Germinal center (tissue), 1 donor: ENCODE measurements at places on chromosomes 2 and 18.
A peak's percentile ranks its signal among the peaks of the same experiment; 100 is the strongest.

DNA sequence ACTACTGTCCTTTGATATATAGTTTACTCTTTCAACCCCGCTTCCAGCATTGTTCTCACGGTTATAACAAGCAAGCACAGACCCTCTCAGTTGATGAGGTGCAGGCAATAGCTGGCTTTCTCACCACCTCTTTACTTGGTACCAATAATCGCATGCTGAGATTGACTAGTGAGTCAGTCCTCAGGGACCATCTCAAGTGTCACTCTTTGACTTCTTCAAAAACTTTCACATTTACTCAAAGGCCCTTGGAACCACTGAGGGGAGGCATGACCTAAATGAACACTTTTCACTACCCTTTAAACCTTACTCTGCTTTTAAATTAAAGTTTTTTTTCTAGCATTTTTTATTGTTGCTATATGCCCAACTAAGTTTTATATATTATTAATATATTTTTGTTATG is 101.8 kb downstream of the DAW1 start:
- DNase-seq, result no peak

- DNase-seq, result no peak
Observed at GRCh38 chr2:47595687-47596086, 187.3 kb upstream of the MSH6 start.

GRCh38 chr2:8581234-8581561 is 100.7 kb upstream of the ID2 start:
- no peak for DNase-seq

DNA sequence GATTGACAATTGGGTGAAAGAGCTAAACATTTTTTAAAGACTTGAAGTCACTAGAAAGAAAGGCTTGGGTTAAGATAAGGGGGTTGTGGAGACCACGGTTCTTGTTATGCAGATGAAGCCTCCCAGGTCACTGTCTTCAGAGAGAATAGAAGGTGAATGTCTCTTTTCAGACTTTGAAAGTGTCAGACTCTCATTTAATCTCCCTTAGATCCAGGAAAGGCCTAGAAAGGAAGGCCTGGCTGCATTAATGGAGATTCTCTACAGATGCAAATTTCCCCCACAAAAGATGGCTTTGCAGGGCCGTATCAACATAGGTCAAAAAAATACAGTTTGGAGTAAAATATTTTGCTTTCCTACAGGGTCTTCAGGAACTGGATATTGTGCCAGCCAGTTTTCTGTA is 193.9 kb downstream of the RTP5 start:
- DNase-seq, result no peak

DNA sequence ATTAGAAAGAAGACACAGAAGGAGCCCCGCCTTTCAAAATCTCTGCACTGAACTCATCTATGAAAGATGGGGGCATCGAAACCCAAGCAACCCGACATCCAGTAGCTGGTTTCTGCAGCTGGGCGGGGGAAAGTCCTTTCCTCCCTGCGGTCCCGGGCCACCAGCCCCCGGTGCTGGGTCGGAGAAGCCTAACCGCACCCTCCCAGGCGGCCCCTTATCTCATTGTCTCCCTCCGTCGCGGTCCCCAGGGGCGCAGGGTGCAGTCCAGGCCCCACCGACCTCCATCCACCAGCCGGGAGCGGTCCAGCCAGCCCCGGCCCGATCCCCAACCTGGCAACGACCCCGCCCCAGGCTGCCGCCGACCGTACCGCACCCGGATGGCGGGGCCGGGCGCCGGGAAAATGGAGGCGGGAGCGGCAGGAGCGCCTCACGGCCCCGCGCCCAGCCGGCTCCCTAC is 452 bp downstream of the RAPH1 start:
- peak; percentile 40 for DNase-seq

GRCh38 chr2:27261926-27262298 is 935 bp downstream of the SLC30A3 start:
- no peak for DNase-seq

DNA sequence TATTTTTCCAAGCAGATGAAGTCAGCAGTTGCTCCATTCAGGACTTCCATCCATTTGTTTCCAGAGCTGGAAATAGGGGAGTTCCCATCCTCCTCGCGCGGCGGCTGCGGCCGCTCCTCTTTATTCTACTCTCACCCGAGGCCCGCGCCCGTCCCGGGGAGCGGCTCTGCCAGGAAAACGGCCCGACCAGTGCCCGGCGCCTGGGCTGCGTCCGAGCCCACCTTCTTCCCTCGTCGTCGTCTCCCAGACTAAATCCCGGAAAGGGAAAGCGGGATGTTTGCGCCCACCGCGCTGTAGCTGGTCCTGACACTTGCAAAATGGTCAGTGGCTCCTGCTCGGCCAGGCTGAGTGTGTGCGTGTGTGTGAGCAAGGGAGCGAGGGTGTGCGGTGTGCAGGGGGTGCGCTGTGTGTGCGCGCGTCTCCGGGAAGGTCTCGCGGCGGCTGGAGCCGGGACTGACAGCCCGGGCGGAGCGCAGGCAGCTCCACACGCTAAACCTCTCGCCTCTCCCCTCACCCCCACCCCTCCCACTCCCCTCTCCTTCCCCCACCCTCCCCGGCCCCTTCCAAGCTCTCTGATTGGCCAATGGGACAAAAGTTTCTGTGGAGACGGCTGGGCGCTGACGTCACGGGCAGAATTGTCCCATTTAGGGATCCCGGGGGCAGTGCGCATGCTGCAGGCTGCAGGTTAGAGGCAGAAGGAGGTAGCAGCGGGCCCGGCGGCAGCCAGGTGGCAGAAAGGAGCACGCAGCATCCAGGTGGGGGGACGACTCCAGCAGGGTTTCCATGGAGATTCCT is at the start of gene NOL4:
Gene NOL4, minus strand, starts transcription at position 491 of the 795 bp plus-strand sequence. CDS start 1,660 bp downstream, outside the sequence.
- DNase-seq, result no peak

GRCh38 chr2:102251042-102251848 is 60.1 kb upstream of the IL1RL1 start:
- DNase-seq, result peak; percentile 63
